ENCODE measurements at places on chromosomes 2 and 18.

GRCh38 chr2:159933727-159934049, 128.7 kb downstream of the PLA2R1 start:
- no peak for DNase-seq

DNA sequence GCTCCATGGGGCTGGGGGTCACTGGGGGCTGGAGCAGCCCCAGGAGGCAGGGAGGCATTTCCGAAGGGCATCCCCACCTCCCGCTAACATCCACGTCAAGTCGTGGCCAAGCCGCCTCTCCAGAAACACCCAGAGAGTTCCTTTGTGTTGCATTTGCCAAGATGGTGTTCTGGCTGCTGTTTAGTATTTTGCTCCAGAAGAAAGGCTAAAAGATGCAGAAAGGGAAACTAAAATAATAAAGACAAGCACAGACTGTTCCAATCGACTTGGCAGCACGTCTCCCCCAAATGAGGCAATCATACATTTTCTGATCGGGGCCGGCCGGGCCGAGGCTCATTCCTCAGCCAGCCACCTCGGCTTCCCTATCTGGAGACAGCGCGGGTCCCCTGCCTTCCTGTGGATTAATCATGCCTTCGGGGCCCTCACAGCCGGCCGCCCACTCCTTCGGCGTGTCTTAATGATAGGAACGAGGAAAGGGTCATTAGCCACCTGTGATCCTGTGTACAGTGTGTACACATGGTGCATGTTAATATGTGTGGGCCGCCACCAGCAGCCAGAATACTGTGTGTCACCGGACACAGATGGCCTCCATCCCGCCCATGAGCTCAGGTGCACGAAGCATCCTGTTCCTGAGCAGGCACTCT, 169.2 kb downstream of the KLHL29 start:
- no peak for DNase-seq

DNA sequence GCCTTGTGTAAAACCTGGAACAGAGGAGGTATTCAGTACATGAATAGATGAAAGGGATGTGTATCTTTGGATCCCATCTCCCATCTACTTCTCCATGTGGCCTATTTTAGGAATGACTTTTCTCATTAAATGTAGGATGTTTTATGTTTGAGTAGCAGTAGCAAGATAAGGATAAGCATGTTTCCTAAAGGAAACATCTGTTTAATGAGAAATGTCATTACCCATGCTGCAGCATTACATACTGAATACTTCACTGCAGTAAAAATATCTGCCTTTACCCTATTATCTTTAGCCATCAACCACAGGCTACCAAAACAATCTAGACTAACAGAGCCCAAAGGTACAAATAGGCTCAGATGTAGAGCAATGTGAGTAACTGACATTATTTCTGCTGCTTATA, 419.2 kb upstream of the CYRIA start:
- no peak for DNase-seq

DNA sequence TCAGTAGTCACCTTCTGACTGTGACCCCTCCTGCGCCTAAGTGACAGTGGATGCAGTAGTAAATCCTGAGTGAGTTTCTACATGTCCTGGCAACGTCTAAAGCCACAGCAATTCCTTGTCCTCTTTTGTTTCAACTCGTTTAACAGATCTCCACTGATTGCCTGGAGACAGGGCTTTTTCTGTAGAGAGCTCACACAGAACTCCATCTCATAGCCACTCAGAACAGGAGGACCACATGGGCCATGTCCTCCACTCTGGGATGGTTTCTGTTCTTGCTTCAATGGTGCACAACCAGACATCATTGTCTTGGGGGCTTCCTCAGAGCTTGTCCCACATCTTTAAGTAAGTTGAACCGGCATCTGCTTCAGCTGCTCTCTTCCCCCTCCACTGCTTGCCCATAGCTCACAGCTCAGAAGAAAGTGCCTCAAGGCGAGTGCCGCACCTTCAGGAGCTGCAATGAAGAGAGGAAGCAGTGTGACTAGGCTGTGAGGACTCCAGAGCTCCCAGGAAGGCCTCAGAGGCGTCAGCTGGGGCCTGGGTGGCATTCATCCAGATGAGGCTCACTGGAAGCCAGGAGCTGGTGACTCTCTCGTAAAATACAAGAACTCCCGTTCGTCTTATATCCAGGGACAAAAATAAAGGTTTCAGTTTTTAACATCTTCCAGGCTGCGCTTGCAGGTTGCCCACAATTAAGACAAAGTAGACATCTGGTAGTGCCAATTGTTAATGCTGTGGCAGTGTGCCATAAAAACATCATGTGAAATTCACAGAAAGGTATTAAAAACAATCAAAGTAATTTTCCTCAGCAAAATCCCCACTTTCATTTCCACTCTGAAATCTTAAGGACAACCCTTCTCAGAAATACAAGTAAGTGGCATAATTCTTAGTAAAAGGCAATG, 37.3 kb downstream of the ST3GAL5 start:
- no peak for DNase-seq

- no peak for DNase-seq
Measured at GRCh38 chr2:104658144-104658835, 195.6 kb upstream of the POU3F3 start.

GRCh38 chr2:24228470-24228869, 53.6 kb downstream of the FAM228A start:
- no peak for DNase-seq

GRCh38 chr2:76469066-76469465, 758.4 kb upstream of the GCFC2 start:
- no peak for DNase-seq

DNA sequence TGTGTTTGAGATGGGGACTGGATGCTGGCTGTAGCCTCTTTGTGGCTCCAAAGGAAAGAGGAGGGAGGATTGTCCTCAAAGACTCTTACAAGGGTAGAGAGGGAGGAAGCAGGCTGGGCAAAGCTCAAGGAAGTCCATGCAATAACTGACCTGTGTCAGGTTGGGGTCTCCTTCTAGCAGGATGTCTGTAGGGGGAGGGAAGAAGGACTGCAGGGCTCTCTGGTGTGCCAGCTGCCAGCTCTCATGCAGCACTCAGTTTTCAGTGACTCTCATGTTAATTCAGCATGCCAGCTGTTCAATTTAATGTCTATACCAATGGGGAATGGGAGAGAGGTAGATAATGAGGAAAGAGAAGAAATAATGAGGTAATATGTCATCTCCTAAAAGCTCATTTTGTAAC, 85.3 kb upstream of the RANBP2 start:
- DNase-seq, result no peak

DNA sequence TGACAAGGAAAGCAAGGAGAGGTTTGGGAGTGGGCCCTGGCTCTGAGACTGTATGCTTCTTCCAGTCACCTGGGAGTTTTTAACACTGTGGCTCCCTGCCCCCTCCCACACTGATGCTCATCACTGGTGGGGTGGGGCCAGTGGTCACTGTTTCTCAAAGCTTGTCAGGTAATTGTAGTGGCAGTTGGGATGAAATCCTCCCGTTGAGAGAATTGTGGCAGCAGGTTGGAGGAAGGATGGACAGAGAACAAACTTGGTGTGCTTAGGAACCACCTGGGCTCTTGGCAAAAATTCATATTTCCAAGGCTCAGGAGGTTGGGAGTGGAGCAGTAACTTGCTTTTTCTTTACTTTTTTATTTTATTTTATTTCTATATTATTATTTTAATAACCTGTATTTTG, 25.1 kb downstream of the DGKD start:
- DNase-seq, result no peak

DNA sequence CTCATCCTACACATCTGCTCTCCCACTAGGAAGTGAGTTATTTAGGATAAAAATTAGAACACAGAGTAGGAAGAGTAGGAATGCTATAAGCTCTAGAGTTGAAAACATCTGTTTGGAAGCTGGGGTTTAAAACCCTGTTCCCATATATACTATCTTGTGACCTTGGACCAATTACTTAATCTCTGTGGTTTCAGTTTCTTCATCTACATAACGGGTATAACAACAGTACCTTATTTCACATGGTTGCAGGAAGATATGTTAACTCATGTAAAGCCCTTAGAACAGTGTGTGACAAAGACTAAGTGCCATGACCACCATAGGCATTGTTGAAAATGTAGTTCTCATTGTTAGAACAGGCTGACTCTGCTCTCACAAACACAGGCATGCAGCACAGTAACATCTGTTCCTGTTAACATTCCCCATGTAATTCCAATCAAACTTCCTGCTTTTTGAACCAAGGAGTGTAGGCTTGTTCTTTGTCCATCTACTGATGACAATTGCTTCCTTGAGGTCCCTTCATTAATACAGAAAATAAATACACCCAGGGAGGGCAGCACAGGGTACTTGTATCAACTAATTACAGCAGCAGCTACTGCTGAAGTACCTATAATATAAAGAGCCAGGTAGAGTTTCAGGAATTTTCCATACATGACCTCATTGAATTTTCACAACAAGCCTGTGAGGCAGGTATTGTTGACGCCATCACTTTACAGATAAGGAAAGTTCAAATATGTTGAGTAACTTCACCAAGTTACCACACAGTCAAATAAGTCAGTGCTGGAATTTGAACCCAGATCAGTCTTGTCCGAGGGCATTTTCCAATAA, 204.2 kb downstream of the L3MBTL4 start:
- DNase-seq, result no peak

DNA sequence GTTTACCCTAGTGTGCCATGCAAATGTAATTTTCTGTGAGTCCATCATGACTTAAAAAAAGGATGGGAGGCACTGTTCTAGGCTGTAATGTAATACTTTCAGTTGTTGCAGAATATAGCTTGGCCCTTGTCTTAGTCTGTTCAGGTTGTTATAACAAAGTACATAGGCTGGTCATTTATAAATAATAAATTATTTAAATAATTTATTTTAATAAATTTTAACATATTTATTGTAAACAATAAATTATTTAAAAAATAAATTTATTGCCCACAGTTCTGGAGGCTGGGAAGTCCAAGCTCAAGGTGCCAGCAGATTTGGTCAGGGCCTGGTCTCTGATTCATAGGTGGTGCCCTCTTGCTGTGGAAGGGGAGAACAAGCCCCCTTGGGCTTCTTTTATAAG, 35.2 kb downstream of the RAPGEF4 start:
- DNase-seq, result no peak

GRCh38 chr2:152025678-152026287, 73.1 kb downstream of the CACNB4 start:
- peak; percentile 38 for DNase-seq

DNA sequence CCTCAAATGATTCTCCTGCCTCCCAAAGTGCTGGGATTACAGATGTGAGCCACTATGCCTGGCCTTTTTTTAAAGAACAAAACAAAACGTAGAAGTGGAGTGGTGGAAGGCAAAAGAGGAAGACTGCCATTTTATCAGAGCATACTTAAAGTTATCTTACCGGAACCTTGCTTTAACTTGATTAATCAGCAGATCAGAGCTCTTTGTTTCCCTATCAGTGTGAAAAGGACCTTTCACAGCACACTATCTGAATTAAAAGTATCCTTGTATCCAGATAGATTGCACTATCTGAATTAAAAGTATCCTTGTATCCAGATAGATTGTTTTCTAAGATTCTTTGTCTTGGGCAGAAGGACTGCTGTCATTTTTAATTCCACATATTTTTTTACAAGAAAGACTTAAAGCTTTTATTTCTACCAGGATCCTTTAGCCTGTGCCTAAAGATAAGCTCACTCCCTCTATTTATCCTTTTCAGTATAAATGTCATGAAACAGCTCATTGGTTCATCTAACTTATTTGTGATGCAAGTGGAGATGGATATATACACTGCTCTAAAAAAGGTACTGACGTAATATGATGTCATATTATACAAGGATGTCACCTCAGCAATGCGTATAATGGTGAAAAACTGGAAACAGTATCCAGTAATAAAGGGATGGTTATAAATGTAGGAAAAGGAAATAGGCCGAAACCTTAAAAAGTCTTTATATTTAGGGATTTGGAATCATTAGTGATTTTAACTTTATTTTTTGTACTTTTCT, 17.8 kb downstream of the GMCL1 start:
- DNase-seq, result no peak

- DNase-seq, result no peak
Measured at GRCh38 chr2:9970200-9971044, 18.9 kb downstream of the GRHL1 start.

GRCh38 chr18:58268849-58269248, 224.8 kb downstream of the NEDD4L start:
- no peak for DNase-seq

DNA sequence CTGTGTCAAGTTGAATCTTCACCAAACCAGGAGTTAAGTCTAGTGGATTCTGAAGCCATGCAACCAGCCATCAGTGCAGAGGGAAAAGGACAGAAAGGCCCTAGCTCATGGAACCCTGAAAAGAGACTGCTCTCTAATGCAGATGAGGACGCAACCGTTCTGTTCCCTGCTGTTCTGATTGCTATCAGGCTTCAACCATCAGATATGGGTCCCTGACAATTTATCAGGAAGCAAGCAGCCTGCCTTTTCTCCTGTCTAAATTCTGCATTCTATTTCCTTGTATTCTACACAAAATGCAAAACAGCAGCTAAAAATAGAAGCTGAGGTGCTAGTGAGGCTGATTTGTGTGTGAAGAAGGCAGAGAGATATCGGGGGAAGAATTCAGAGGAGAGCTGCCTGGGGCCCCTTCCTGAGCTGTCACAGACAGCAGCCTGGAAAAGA, 68.4 kb upstream of the RTN4 start:
- DNase-seq, result no peak

GRCh38 chr18:10398571-10398970, 55.9 kb upstream of the APCDD1 start:
- no peak for DNase-seq

DNA sequence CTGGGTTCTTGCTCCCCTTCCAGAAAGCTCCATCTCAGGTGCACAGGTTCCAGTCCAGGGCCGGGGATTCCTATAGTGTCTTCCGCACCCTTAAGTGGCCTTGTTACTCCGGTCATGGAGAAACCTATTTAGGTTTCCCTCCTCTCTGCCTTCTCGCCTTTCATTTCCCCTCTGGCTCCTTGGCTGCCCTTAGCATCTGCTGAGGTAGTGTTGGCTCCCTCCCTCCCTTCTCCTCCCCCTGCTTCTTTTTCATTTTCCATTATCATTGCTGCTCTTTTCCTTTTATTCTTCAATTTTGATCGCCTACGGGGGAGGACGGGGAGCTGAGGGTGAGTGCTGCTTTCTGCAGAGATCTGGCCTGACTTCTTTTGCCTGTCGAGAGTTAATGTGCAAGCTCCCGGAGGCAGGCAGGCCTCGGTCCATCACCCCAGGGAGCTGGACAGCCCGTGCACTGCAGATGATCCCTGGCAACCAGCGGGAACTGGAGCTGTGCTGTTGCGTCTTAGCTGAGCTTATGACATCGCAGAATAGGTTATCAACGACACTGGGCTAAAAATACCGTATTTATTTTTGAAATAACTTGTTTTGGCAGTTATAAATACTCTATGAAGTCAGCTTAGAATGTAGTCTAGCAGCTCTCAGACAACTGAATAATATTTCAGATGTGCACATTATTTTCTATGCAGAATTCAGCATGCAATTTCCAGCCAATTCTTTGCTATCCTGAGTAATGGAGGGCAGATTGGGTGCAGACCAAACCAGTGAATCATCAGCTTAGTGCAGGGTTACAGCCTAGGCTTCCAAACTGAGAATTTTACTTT, 141.9 kb downstream of the SLC4A3 start:
- no peak for DNase-seq
